ENCODE measurements at places on chromosomes 11 and 22.

DNA sequence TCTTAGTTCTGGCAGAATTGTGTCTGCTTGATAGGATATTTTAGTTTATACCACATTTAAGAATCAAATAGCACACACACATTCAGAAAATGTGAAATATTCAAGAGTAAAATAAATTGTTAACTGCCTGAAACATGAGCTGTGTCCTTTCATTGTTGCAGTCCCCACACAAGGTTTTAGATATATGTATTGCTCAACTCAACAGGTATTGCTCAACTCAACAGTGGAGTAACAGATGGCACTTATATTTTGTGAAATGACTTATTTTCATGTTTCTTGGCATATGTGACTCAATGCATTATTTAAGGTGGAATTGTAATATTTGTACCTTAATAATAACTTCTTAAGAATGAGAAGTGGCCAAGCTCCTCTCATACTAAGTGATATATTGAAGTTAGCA is 760.3 kb downstream of the CNTN5 start:
- DNase-seq = no peak

- DNase-seq = no peak
Observed at GRCh38 chr11:96072592-96072991, 148.7 kb upstream of the MTMR2 start.

DNA sequence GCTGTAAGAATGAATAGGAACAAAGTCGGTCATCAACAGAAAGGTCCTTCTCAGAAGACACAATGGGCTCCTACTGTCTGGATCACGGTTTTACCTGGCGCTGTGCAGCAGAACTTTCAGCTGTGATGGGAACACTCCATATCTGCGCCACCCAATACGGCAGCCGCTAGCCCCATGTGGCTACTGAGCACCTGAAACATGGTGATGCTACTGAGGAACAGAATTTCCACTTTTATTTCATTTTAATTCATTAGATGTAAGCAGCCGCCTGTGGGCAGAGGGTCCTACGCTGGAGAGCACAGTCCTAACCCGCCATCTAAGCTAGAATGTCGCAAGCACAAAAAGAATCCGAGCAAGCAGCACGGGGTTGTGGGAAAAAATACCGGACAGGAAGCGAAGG is 2.7 kb downstream of the SULT4A1 start:
- DNase-seq = no peak

GRCh38 chr11:121024989-121025388 is 1.1 kb downstream of the TBCEL start:
- no peak for DNase-seq

DNA sequence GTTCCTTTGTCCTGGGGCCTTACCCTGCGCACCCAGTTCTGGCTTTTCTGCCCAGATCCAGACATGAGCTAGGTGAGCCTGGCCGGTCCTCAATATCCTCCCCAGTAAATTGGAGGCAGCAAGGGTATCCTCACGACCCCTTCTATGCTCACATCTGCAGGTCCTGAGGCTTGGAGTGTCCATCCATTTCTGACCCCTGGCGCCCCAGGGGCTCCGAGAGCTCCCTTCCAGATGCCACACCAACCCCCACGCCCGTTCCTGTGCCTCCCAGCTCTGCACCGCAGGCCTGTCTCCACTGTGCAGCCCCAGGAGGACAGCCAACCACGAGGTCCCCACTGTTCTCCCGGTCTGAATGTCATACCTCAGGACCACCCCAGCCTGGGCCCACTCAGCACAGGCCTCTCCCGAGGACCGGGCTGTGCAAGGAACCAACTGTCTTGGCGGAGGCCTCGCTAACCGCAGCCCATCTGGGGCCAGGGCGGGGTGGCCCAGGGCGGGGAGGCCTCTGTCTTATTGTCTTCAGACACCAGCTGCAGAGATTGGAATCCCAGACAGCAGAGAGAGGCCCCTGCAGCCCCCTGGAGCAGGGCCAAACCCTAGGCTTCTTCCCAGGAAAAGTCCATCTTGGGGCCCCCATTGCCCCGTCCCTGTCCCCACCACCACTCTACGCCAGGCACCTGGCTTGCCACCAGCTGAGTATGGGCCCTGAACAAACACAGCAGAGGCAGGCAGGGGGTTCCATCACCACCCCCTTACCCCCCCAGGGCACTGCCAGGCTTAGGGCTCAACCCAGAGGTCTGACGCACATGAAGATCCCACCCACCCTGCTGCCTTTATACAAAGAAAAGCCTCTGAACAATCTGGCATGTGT is 39.3 kb downstream of the ALX4 start:
- DNase-seq = no peak

DNA sequence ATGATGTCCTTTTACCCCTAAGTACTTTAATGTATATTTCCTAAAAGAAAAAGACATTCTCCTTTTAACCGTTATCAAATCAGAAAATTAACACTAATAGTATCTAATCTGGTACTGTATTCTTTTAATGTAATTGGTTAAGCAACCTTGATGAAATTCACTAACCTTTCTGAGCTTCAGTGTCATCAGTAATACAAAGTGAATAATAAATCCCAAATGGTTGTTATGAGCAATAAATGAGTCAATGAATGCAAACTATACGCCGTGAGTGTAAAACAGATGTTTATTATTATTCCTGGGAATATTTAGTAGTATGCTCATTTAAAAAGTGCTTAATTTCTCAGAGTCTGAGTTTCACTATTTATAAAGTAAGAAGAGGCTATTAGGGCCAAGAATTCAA is 21.5 kb downstream of the UEVLD start:
- no peak for DNase-seq

DNA sequence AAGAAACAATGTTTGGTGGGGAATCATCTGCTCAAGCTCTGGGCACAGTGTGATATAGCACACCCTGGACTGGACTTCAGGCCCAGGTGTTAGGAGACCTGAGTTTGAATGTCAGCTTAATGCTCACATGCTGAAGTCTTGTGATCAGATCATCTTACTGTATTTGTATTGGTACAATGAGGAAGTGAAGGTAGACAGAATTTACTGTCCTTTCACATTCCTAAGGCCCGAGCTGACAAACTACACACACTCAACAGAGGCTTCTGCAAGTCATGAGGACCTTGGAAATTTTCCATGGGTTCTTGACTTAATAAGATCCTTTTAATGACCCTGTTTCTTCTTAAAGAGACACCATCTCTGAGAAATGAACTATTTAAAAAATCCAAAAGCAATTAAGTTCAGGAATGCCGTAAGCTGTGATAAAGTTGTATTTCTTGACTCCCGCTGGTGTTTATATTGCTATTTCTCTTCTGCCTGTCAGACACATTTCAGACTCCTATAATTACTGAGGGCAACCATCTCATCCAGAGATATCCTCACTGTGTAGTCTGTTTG is 802.0 kb downstream of the DLG2 start:
- no peak for DNase-seq

GRCh38 chr22:23061471-23062280 is 8.6 kb upstream of the GNAZ start:
- DNase-seq = no peak

DNA sequence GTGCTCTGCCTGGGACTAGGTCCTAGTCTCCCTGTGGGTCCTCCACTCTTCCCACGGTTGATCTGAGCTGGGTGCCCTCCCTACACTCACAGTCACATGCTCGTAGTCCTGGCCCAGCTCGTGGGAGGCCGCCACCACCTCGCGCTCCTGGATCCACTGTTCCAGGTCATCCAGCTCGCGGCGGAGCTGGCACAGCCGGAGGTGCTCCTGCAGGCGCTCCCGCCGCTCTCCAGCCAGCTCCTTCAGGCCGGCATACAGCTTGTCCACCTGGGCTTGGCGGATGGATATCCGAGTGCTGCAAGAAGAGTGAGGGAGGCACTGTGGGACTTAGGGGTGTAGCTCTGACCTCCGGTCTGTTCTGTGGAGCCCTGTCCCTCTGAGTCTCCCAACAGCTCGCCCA is 14.8 kb upstream of the RBM4B start:
- DNase-seq = no peak

DNA sequence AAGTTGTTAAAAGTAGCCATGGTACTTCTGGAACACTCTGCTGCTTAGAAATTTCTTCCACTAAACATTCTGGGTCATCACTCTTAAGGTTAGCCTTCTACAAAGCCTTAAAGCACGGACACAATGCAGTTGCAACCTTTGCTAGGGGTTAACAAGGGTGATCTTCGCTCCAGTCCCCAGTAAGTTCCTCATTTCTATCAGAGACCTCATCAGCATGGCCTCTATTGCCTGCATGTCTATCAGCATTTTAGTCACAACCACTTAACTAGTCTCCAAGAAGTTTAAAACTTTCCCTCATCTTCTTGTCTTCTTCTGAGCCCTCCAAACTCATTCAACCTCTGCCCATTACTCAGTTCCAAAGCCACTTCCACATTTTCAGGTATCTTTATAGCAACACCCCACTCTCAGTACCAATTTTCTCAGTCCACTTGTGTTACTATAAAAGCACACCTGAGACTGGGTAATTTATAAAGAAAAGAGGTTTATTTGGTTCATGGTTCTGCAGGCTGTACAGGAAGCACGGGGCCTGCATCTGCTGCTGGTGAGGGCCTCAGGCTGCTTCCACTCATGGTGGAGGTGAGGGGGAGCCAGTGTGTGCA is 48.7 kb upstream of the TH start:
- DNase-seq = no peak

DNA sequence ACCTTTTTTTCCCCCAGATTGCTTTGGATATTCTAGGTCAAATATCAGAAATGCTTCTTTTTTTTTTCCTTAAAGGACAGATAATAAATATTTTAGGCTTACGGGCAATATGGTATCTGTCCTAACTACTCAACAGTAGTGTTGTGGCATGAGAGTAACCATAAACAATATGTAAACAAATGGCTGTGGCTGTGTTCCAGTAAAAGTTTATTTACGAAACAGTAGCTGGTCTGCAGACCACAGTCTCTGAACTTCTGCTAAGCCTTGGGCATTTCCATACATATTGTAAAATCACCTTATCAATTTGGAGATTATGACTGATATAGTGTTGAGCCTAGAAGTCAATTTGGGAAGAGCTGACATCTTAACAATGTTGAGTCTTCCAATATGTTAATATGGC is 139.0 kb upstream of the PITPNB start:
- no peak for DNase-seq

DNA sequence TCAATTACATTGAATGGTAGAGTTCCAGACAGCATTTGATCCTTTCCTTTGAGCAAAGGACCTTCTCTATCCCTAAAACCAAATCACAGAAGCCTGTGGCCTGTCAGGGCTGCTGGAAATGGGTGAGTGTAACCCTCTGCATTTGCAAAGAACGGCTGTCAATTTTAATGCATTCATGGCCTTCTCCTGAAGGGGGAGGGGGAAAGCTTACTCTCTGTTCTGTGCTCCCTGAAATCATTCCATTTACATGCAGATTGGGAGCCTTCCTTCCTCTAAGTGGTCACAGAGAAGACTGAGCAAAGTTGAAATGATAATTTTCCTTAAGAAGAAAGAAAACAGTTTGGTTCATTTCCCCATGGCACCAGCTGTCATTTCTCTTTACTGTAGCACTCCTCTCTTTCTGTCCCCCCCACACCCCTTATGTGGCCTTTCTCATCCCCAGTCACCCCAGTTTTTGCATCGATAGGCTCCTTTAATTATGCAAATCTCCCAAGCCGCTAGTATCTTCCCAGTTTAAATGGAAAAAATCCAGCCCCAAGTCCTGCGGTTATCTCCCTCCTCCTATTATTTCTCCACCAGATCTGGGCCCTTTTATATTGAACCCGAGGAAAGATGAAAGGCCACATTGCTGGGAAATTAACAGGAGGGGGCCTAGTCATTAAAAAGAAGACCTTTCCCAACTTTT is 109.4 kb upstream of the KIRREL3 start:
- DNase-seq = no peak

DNA sequence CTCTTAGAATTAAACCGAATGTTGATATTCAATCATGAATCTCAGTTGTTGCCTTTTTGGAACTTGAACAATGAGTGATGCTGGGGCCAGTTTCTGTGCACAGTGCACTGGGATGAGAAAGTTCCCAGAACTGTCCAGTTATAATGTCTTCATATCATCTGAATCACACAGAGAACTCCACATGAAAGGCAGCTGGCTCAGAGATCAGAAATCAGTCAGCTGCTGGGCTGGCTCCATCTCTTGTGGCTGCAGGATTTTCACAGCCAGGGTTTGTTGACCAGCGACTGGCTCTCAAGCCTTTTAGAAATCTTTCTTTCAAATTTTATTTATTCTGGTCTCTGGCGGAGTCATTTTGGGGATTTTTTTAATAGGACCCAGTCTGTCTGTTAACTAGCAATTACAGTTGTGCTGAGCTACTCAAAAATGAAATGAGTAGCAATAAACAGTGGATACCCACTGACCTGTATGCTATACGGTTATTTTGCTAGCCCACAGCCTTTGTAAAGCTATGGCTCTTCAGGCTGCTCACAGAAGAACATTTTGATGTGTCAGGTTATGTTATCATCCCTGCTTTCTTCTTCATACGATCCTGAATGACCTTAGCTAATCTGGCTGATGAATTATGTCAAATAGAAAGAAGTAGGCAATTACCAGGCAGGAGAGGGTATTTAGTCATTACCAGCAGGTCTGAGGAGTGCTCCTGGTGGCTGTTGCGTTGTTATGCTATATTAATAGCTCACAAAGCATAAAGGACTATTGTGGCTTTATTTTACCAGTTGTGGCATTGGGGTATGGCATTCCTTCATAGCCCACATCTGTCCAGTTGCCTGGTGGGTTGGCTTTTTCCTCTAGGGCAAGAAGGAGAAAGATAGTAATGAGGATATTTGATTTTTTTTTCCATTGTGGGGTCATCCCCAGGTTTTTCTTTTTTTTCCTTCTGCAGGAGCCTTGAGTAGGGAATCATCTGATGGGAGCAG is 3.6 kb downstream of the FAT3 start:
- no peak for DNase-seq

GRCh38 chr11:106160494-106160893 is 83.0 kb downstream of the AASDHPPT start:
- no peak for DNase-seq

DNA sequence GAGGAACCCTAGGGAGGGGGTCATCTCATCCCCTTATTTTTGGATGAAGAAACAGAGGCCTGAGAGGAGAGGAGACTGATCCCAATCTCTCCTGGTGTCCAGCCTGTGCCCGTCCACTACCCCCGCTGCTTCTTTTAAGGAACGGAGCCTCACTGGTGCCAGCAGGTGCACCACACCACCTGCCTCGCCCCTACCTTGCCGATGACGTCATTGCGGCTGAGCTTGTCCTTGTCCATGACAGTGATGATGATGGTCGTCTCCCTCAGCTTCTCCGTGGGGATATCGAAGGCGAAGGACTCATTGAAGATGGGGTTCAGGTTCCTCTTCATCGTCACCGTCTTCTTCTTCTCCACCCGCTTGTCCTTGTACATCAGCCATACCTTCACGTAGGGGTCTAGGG is 14.3 kb downstream of the LRRC10B start:
- DNase-seq = no peak
